ENCODE measurements at places on chromosomes 4 and X. TPM values are rescaled to one million over a fixed set of nuclear protein-coding genes. Genes with fewer than 3 reads are reported as not detected.

GRCh38 chr4:20326460-20326859 is 74.8 kb downstream of the SLIT2 start:
- DNase-seq = no peak

The LNX1 gene
- total RNA-seq = 2.3 TPM

GRCh38 chr4:179662522-179662921 is 2220.3 kb upstream of the AGA start:
- no peak for DNase-seq

GRCh38 chrX:139720979-139721378 is 13.0 kb upstream of the MCF2 start:
- DNase-seq = no peak

The PDHA2 gene
- not detected for total RNA-seq

The HMGB2 gene
- 31.0 TPM for total RNA-seq

- no peak for DNase-seq
Measured at GRCh38 chr4:82223715-82224114, 150.1 kb downstream of the HNRNPD start.

The CT47B1 gene
- not detected for total RNA-seq

The RAB39B gene
- 3.1 TPM for total RNA-seq

The GPC4 gene
- 67.6 TPM for total RNA-seq

- no peak for DNase-seq
Measured at GRCh38 chrX:110732266-110732665, 63.4 kb downstream of the CHRDL1 start.

DNA sequence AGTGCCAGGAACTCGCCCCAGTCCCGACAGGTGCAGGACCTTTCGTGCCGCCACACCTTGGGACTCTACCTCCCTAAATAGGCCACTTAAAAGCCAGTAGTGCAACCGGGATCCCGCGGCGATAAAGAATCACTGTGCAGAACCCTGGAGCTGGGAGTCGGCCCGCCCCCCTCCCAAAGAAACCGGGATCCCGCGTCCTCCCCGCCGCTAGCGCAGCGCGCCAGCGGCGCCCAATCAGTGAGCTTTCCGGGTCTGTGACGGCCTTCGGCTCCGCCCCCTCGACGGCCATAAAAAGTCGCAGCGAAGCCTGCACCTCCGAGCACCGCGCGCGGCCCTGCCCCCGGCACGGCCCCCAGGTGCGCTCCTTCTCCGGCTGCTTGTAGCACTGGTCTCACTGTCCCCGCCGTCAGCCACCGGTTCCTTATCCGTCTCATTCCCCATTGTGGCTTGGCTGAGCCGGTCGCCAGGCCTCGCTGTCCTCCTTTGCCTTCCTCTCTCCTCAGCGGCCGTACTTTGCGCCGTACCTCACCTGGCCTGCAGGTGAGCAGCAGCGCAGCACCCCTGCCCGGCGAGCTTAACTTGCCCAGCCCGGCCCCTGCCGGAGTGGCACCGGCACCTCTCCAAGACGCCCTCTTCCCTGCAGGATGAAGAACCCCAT is at the start of gene LRAT:
TSS of gene LRAT (plus strand) at position 318 of the 658 bp plus-strand sequence. CDS start at position 645, 327 bp downstream.
- DNase-seq = no peak

The NPNT gene
- 2.7 TPM for total RNA-seq

GRCh38 chr4:124861761-124862160 is 149.2 kb upstream of the ANKRD50 start:
- no peak for DNase-seq

GRCh38 chr4:101200561-101200960 is 146.8 kb downstream of the PPP3CA start:
- no peak for DNase-seq

- DNase-seq = no peak
Measured at GRCh38 chrX:24979081-24979480, 36.7 kb downstream of the ARX start.

- DNase-seq = no peak
Measured at GRCh38 chrX:15929194-15929593, 74.6 kb upstream of the AP1S2 start.

DNA sequence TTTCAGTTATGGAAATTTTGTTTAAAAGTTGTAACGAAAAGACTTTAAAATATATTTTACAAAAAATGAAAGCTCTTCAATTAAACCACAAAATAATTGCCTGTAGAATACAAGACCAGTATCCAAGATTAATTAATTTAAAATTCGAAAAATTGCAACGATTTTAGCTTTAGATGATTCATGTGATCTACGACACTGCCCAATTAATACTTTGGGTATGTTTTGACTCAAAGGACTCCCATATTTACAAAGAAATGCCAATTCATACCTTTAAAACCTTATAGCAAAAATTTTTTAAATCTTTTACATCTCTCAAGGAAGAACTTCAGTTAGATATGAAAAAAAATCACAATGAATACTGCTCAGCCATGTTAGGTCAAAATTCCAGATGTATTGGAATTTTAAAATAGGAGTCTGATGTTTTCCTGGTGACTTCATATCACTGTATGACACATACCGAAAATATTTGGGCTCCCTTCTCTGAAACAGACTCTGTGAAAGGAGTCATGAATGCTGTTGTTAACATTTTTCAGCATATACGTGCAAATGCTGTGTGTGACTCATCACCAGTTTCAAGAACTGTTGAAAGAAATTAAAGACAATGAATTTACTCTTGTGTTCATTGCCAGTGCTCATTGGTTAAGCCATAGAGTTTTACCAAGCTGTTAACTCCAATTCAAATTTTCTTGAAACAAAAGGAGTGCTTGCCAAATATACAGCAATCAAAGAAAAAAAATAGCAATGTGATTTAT is 13.8 kb upstream of the SMS start:
- DNase-seq = no peak

The CLDN22 gene
- not detected for total RNA-seq

DNA sequence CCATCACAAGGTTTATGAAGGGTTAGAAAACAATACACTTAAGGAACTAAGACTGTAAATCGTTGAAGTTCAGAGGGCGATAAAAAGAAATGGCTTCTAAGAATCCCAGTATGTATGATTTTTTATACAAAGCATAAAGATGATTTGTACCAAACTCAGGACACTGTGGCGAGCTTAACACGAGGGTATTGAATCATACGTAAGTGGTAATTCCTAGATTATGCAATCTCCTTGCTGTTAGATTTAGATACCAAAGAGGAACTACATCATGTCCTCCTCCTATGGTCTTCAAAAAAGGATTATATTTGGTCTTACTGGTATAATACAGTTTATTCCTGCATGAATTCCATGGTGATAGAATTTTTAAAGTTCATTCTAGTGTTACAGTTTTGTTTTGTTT is 23.9 kb downstream of the NFKB1 start:
- no peak for DNase-seq

The GPC3 gene
- 1.5 TPM for total RNA-seq

The ADH1C gene
- not detected for total RNA-seq

GRCh38 chrX:142831961-142832530 is 193.7 kb upstream of the SPANXN4 start:
- no peak for DNase-seq

GRCh38 chrX:12997906-12998687 is 23.2 kb downstream of the TMSB4X start:
- DNase-seq = no peak

DNA sequence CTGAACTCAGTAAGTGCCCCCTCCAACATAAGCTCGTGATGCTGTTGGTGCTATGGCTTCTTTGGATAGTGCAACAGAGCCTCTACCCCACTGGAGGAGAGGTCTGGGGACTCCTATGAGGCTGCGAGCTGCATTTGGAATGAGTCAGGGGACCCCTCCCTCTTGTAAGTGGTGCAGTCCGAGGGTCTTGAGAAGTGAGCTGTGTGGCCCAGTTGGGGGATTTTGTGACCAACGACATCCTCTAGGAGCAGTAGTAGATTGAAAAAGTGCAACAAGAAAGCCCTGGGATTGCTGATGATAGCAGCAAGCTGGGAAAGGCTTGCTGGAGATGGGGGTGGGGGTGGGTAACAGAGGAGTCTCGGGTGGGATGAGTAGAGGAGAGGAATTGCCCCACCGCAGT is 3.1 kb downstream of the FRMPD3 start:
- DNase-seq = no peak

DNA sequence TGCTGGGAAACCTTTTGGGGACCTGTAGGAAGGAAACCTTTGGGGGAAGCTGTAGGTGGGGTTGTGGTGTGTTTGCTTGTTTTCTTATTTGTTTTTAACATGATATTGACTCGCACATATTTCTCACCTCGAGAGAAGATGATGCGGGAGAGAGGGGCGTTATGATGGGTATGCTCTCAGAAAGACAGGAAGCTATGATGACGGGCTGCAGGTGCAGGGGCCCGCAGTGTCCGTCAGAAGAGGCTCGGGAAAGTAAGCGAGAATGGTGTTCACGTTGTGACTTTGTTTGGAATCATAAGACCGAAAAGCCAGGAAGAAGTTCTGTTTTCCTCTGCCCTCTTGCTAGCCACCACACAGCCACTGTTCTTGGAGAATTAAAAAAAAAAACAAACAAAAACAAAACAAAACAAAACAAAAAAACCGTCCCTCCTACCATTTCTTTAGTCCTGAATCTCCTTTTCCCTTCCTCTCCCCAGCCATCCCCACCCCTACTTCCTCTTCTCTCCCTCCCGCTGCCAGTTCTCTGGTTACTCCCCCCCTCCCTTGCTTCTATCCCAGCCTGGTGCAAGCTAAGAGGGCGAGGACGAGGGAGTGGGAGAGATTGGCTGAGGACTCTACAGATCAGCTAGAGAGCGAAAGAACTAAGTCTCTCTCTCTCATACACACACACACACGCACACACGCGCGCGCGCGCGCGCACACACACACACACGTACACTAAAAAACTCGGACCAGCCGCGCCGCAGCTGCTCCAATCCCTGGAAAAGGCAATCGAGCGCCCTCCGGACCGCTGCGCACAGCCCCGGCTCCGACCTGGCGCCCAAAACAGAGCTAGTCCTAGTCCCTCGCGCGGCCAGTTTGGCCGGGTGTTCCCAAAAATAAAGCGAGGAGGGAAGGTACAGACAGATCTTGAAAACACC is at the start of gene BMP3:
TSS of gene BMP3 (plus strand) at position 648 of the 920 bp plus-strand sequence. CDS start 577 bp downstream, outside the sequence.
- DNase-seq = peak; percentile 77

DNA sequence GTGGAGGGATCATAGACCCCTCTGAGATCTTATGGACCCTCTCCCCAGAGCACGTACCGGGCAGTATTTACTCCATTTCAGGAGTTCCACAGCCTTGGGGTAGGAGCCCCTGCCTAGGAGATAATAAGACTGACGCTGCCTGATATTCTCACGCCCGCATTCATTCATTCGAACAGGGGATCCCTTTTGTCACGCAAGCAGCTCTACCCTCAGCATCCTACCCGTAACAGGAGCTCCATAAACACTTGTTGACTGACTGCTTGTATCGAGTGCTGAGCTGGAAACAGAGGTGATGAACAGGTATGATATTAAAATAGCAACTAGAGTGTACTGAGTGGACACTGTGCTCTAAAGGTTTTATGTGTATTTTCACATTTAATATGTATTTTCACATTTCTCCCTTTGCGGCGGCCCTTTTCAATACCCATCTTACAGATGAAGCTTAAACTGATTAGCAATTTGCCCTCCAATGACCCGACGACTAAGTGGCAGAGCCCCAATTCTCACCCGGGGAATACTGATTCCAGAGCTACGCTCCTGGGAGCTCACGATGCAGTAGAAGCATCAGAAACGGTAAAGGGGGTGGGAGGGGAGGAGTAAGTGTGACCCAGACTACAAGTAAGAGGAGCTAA is 888 bp downstream of the RAB28 start:
- DNase-seq = no peak

GRCh38 chr4:64068096-64068495 is 341.2 kb downstream of the TECRL start:
- DNase-seq = no peak

The ATP8A1 gene
- total RNA-seq = 0.25 TPM

- no peak for DNase-seq
Measured at GRCh38 chr4:4724321-4724720, 135.1 kb upstream of the MSX1 start.

The NXF2B gene
- total RNA-seq = not detected

GRCh38 chrX:53088136-53088974 is 5.6 kb upstream of the KANTR start:
- DNase-seq = no peak

DNA sequence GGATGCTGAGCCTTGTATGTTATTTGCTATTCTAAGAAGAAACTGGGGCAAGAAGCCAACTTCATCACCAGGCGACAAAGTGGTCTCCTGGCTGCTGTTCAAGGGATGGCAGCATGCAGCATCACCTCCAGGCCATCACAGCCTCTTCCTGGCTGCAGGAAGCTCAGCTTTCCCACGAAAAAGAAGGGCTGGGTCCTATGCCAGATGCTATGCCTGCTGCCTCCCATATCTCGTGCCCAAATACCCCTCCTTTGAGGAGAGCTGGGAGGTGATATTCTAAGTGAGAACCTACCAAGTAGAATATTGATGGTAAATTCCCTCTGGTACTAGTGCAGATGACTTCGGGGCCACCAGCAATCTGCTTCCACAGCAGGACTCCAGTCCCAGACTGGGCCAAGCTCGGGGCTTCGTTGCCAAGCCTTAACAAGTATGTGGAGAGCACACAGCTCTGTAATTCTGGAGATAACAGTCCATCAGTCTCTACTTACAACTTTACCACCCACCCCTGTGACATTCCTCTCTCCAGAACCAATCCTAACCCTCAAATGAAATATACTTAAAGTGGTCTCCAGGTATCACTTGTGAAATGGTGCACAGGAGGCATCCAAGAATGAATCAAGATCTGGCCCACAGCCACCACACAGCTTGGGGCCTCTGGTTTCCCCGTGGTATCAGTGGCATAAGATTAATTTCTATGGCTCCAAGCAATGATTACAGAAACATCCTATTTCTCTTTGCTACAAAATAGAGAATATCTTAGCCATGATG is 149.3 kb downstream of the PALLD start:
- DNase-seq = no peak

The CLDN2 gene
- total RNA-seq = not detected

The CNKSR2 gene
- 1.7 TPM for total RNA-seq
